ENCODE measurements at places on chromosomes 3 and 15.
A peak's percentile ranks its signal among the peaks of the same experiment; 100 is the strongest.

- DNase-seq: no peak
Measured at GRCh38 chr15:48120745-48121144, at the start of gene SLC24A5. SLC24A5 (plus strand) TSS chr15:48120990; CDS start chr15:48121045, 55 bp downstream.

GRCh38 chr15:89501646-89502045 is 5.3 kb upstream of the RHCG start:
- no peak for DNase-seq

GRCh38 chr3:16326724-16327349 is 61.8 kb downstream of the OXNAD1 start:
- no peak for DNase-seq

GRCh38 chr3:134640872-134641470 is 9.9 kb downstream of the KY start:
- no peak for DNase-seq

DNA sequence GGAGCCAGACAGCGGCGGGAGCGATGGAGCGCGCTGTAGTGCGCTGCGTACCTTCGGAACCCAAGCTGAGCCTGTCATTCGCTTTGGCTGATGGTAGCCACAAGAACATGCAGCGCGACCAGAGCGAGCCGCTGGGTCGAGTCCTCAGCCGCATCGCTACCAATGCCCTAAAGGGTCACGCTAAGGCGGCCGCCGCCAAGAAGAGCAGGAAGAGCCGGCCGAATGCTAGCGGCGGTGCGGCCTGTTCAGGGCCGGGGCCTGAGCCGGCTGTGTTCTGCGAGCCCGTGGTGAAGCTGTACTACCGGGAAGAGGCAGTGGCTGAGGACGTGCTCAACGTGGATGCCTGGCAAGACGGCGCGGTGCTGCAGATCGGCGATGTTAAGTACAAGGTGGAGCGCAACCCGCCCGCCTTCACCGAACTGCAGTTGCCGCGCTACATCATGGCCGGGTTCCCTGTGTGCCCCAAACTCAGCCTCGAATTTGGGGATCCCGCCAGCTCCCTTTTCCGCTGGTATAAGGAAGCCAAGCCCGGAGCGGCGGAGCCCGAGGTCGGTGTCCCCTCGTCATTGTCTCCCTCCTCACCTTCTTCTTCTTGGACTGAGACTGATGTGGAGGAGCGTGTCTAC is 498 bp downstream of the PDE12 start:
- no peak for DNase-seq

DNA sequence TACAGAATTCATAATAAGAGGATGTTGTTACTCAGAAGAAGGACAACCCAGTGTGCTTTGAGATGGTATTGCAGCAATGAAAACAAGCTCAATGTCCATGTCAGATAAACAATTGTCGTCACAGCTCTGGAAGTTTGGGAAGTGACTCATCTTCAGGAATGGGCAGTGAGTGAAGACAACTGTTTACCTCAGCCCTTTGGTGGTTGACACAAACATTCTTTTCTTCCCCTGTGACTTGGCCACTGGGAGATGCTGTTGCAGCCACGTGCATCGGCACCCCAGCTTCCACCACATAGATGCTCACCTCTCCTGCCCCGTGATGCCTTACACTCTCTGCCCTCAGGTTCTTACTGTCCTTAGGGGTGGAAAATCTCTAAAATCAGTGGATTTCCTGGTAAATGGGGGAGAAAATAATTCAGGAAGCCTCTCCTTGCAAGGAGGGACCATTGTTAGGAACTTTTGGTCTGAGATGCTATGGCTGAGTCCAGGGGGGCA is 114.1 kb upstream of the GALNT15 start:
- no peak for DNase-seq

- DNase-seq: no peak
Measured at GRCh38 chr3:195010551-195011100, 260.3 kb downstream of the XXYLT1 start.

DNA sequence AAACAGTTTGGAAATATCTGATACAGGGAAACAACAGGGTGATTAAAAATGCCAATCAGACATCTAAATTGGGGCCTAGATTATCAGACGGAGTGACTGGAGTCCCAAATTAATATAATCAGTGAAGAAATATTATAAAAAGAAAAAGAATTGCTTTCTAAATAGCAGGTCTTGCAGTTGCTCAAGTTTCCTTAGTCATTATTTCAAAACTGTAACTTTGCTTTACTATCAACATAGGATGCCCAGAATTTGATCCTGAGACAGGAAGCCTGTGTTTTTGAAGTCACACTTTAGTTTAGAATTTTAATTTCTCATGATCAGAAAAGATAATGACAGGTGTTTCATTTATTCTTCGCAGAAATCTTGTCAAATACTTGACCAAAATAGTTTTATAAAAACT is 105.9 kb downstream of the IL1RAP start:
- no peak for DNase-seq

DNA sequence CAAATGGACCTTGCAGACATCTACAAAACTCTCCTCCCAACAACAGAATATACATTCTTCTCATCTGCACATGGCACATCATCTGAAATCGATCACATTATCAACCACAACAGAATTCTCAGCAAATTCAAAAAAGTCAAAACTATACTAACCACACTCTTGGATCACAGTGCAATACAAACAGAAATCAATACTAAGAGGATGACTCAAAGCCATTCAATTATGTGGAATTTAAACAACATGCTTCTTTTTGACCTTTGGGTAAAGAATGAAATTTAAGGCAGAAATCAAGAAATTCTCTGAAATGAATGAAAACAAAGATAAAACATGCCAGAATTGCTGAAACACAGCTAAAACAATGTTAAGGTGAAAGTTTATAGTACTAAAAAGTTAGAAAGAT is 358.1 kb downstream of the NSUN3 start:
- DNase-seq: no peak

DNA sequence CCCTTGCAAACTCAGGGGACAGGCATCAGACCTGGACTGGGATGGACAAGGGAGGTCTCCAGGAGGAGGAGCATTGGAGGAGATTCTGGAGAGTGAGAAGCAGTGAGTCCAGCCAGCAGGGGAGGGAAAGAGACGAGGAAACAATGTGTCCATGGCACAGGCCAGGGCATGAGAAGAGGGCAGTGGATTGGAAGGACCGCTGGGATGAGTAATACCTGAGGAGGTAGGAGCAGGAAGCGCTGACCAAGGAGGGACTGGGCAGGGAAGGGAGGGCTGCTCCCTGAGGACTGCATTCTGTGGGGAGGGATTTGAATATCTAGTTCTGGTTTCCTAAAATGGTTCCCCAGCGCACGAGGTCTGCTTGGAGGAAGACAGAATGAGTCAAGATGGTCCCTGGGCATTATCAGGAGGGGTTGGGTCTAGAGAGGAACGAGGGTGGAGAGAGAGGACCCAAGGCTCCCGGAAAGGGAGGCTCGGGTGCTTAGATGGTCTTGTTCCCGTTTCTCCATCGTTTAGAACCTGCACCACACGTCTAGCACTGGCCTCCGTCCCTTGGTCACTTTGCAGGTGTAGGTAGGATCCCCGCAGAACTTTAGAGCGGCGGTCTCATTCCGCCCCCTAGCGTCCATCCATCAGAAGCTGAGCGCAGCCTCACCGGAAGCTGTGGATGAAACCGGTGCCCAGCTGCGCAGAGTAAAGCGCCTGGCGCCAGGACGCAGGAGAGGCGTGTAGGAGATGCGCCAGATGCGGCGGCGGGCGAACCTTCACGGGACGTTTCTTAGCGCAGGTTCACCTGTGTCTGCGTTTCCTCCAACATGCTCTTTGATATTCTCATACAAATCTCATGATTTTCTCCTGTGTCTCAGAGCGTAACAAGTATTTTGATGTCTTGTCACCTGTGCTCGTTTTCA is 190.7 kb upstream of the NDN start:
- DNase-seq: peak; percentile 1

DNA sequence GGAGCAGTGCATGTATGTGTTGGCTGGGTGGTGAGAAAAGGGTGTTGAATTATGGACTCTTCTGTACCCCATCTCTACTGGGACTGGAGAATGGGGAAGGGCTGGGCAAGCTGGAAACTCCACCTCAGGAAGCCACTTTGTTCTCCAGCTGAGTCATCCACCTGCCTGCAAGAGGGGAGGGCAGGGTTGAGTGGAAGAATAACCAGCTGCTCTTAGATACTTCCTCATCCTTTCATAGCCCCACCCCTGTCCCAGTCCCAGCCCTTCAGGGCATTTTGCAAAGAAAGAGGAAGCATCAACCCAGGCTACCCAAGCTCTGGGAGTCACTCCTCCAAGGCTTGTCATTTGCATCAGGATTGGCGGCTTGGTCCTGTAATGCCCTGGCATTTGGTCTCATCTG is 33.1 kb downstream of the RAB11A start:
- DNase-seq: no peak

GRCh38 chr15:92821491-92822116 is 78.5 kb upstream of the CHD2 start:
- peak; percentile 58 for DNase-seq

DNA sequence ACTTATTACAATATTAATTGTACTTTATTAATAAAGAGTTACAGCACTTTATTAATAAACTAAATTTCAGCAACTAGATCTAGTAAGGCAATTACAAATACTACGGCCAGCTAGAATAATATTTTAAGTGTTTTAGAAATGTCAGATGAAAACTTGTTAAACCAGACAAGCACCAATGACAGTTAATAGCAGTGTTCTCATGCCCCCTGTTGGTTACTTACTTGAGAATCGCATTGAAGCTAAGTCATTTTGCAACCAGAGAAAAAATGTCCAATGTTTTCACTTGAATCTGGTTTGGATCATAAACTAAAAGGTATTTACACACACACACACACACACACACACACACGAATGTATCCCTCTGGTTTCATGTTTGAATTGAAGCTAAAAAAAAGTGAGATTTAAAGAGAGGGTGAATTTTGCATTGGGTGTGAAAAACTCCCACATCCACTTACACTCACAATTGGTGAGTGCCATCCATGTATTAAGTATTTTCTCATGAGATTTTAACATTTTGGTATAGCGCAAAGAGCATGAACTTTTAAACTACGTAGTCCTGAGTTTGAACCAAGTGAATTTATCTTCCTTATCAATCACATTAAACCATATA is 347.7 kb downstream of the ZBBX start:
- DNase-seq: peak; percentile 7

- DNase-seq: no peak
Measured at GRCh38 chr3:107641572-107642307, 119.0 kb downstream of the BBX start.

- no peak for DNase-seq
Measured at GRCh38 chr3:152264378-152264777, 4.4 kb upstream of the MBNL1 start.

- DNase-seq: peak; percentile 28
Measured at GRCh38 chr15:88454867-88455810, 12.0 kb downstream of the MRPL46 start.

- DNase-seq: no peak
Measured at GRCh38 chr15:45449395-45449794, 71.1 kb upstream of the GATM start.

DNA sequence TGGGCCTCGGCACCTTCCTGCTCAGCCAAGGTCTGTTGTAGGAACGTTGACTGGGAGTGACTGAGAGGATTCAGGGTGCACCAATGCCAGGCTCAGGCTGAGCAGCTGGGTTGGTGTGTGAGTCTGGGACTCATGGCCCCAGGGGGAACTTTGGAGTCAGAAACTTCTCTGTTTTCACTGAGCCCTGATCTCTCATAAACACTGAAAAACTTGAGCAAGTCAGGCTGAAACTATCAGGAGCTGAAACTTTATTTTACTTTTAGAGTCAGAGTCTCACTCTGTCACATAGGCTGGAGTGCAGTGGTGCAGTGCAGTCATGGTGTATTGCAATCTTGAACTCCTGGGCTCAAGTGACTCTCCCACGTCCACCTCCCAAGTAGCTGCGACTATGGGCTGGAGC is 3.0 kb downstream of the TRAK1 start:
- DNase-seq: no peak

DNA sequence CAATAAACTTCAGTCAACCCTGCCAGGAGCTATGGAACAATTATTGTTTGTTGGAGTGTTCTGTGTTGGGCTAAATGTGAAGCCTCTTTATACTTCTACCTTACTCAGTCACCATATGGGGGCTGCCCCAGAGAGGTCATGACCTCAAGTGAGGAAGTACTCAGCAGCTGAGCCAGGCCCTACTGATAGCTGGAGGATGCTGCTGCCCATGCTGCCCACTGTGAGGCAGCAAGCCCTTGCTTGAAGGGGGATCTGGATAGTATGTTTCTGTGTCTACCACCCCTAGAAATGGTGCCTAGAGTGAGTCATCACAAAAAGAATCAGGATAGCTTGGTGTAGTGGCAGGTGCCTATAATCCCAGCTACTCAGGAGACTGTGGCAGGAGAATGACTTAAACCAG is 4.5 kb upstream of the RPL24 start:
- no peak for DNase-seq

GRCh38 chr15:79296583-79296982 is 14.1 kb downstream of the ANKRD34C start:
- DNase-seq: no peak

GRCh38 chr3:192068464-192069254 is 607.7 kb downstream of the PYDC2 start:
- no peak for DNase-seq

GRCh38 chr3:62051506-62051905 is 321.8 kb downstream of the FEZF2 start:
- no peak for DNase-seq

GRCh38 chr3:15161133-15161532 is 44.9 kb upstream of the CAPN7 start:
- no peak for DNase-seq

- no peak for DNase-seq
Measured at GRCh38 chr15:29863438-29863837, 41.2 kb upstream of the TJP1 start.

- no peak for DNase-seq
Measured at GRCh38 chr3:40725031-40725430, 200.3 kb downstream of the ZNF621 start.

DNA sequence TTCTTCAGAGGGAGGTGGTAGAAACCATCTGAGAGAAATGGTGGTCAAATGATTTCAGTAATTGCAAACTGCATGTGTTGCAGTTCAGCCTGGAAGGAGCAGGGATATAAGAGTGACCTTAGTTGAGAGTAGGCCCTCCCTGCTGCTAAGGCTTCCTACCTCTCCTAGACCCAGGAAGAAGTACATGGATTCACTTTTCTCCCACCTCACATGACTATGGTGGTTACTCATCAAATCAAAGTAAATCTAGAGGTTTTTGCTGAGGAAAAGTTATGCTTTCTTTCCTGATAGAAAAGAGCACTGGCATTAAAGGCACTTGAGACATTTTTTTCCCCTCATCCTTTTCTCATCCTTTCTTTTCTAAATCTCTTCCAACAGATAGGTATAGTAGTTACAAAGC is 43.2 kb upstream of the LEKR1 start:
- no peak for DNase-seq

- no peak for DNase-seq
Measured at GRCh38 chr3:187017511-187018230, 87.3 kb downstream of the ST6GAL1 start.

- DNase-seq: no peak
Measured at GRCh38 chr3:67375976-67376375, 278.4 kb downstream of the SUCLG2 start.

- no peak for DNase-seq
Measured at GRCh38 chr3:188169830-188170455, 16.0 kb downstream of the LPP start.
